ENCODE measurements at places on chromosomes 1 and 21. TPM values are rescaled to one million over a fixed set of nuclear protein-coding genes. Genes with fewer than 3 reads are reported as not detected.

GRCh38 chr1:198647055-198647454 lies 8.2 kb downstream of the PTPRC start:
- no peak for DNase-seq
- H3K4me1 ChIP-seq, result peaks cover 87% of the 10 kb centered on the region
- no peaks in the 10 kb centered on the region for H3K27me3 ChIP-seq

DNA sequence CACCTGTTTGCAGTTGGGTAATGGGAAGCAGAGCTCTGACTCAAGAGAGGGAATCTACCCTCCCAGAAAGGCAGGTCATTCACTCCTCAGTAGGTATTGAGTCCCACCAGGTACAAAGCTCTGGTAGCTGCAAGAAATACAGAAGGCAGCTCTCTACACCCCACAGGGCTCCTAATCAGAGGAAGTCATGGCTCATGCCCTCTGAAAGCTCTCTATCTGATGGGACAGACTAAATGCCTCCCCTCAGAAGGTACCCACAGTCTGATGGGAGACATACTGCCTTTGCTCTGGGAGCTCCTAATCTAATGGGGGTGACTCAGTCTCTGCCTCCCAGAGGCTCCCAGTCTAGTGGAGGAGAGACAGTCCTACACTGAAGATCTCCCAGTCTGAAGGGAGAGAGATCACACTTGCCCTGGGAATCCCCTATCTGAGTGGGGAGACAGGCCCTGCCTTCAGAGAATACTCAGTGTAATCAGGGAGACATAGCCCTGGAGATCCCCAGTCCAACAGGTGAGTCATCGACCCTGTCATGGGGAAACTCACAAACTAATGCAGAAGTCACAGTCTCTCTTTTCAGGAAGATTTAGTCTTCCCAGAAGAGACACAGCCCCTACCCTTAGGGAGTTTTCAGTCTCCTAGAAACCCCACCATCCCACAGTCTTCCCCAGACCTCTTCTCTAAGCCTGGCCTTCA lies 23.7 kb downstream of the CAMK1G start:
- no peak overlapping the region for H3K27ac ChIP-seq
- no peak overlapping the region for H3K4me3 ChIP-seq
- no peak for DNase-seq
- H3K27me3 ChIP-seq, result no peaks in the 10 kb centered on the region

- no peaks in the 10 kb centered on the region for H3K36me3 ChIP-seq
- no peak overlapping the region for H3K27ac ChIP-seq
- no peak for DNase-seq
- H3K27me3 ChIP-seq, result no peaks in the 10 kb centered on the region
- H3K4me3 ChIP-seq, result no peak overlapping the region
- H3K4me1 ChIP-seq, result peaks cover 10% of the 10 kb centered on the region
Observed at GRCh38 chr1:31396633-31397351, 16.2 kb upstream of the SERINC2 start.

DNA sequence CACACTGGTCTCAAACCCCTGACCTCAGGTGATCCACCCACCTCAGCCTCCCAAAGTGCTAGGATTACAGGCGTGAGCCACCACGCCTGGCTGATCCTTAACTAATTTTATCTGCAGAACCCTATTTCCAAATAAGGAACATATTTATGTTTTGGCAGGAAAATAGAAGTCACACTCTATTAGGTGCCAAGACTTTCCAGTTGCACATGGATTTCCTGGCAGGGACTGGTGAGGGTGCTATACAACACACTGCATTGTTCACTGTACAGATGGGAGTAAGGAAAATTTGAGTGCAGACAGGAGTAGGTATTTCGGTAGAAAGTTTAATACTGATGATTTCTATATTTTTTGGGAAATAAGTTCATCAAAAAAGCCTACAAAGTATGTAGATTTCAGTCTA lies 605.3 kb upstream of the B3GALT2 start:
- no peaks in the 10 kb centered on the region for H3K4me1 ChIP-seq
- H3K27me3 ChIP-seq, result no peaks in the 10 kb centered on the region
- DNase-seq, result no peak
- no peak overlapping the region for H3K27ac ChIP-seq
- no peaks in the 10 kb centered on the region for H3K36me3 ChIP-seq

AVPR1B gene
- total RNA-seq, result not detected

- H3K4me3 ChIP-seq, result peak overlapping the region; percentile 63
- H3K27me3 ChIP-seq, result no peaks in the 10 kb centered on the region
- H3K27ac ChIP-seq, result peak overlapping the region; percentile 84
- DNase-seq, result peak; percentile 50
Observed at GRCh38 chr1:28370239-28371009, 884 bp downstream of the PHACTR4 start.

DNA sequence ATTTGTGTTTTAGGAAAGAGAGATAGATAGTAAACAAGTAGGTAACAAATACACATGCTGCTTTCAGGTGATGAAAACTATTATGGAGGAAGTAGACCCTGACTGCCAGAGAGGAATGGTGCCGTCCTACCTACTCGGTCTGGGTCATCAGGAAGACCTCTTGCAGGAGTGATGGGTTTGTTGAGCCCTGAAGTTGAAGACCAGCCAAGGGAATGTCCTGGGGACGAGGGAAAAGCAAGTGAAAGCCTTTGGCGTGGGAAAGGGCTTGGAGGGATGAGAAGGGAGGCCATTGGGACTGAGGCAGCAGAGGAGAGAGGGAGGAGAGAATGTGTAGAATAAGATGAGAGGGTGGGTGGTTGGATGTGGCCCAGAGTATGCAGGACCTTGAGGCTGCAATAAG lies 379.5 kb upstream of the USP24 start:
- H3K27me3 ChIP-seq, result no peaks in the 10 kb centered on the region
- H3K4me3 ChIP-seq, result no peak overlapping the region
- H3K4me1 ChIP-seq, result no peaks in the 10 kb centered on the region

CYP4B1 gene
- total RNA-seq, result not detected

GRCh38 chr1:167905182-167905581 lies 8.8 kb downstream of the ADCY10 start:
- no peaks in the 10 kb centered on the region for H3K27me3 ChIP-seq
- no peak for DNase-seq
- no peaks in the 10 kb centered on the region for H3K36me3 ChIP-seq
- no peaks in the 10 kb centered on the region for H3K4me1 ChIP-seq

DNA sequence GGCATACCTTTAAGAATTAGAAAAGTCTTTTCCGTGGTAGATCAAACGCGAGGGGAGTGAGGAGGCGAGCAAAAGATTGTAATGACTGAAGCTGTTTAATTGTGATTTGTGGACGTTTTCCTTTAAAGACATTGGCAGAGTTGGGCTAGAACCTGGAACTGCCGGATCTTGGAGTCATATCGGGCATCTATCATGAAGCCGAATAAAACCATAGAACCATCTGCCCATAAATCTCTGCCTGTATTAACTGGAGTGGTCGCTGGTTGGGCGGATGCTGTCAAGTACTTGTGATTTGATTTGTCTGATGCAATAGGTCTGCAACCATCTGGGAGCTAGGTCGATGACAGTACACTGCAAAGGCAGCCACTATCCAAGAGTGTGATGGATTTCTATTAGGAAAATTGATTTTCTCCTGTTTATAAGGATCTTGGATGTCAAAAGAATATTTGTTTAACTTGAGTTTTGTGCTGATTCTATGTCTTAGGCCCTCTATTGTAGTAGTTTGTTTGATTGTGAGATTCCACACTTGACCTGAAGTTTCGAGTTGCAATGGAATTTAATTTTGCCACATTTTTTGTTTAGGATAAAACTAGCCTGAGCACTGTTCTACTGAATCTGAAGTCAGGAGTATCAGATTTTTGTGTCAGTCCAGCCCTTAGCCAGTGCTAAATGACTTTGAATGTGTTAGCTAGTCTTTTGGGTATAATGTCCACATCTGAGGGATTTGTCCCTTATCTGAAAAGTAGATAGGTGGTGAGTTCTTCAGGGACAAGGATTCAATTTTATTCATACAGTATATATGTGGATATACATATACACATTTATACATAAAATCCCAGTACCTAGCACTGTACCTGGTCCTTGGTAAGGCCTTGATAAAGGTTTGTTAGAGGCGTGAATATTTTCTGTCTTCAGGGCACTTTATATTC lies 1.2 kb downstream of the SARS1 start:
- peak overlapping the region; percentile 94 for H3K4me3 ChIP-seq
- no peaks in the 10 kb centered on the region for H3K36me3 ChIP-seq
- no peaks in the 10 kb centered on the region for H3K27me3 ChIP-seq
- peak; percentile 9 for DNase-seq

GRCh38 chr1:186099336-186100104 lies 275.5 kb downstream of the TPR start:
- H3K36me3 ChIP-seq, result no peaks in the 10 kb centered on the region
- no peak overlapping the region for H3K4me3 ChIP-seq
- no peaks in the 10 kb centered on the region for H3K27me3 ChIP-seq
- DNase-seq, result no peak
- H3K27ac ChIP-seq, result no peak overlapping the region

DNA sequence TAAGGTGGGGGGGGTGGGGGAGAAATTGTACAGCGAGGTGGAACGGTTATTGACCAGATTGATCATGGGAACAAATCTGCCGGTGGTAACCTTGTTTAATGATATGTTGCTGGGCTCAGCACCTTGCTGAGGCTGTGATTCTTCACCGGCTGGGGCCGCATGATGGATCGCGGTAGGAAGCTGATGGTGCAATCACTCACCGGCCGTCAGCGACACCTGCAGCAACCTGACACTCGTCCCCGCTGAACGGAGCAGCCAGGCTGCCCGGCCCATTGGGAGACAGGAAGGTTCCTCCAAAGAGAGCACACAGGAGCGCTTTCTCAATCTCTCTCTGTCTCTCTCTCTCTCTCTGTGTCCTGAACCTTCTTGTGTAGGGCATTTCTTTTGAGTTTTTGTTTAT lies 128.5 kb upstream of the RRP15 start:
- H3K27me3 ChIP-seq, result no peaks in the 10 kb centered on the region
- no peaks in the 10 kb centered on the region for H3K36me3 ChIP-seq
- no peak for DNase-seq
- H3K27ac ChIP-seq, result no peak overlapping the region
- H3K4me1 ChIP-seq, result no peaks in the 10 kb centered on the region

GRCh38 chr1:28032281-28032680 lies 56.1 kb downstream of the EYA3 start:
- no peak overlapping the region for H3K27ac ChIP-seq
- no peak overlapping the region for H3K4me3 ChIP-seq
- no peak for DNase-seq
- H3K4me1 ChIP-seq, result no peaks in the 10 kb centered on the region
- H3K27me3 ChIP-seq, result no peaks in the 10 kb centered on the region

GRCh38 chr1:155864393-155864792 lies 5.0 kb downstream of the SYT11 start:
- DNase-seq, result no peak
- no peaks in the 10 kb centered on the region for H3K27me3 ChIP-seq
- no peaks in the 10 kb centered on the region for H3K36me3 ChIP-seq
- peaks cover 17% of the 10 kb centered on the region for H3K4me1 ChIP-seq
- H3K27ac ChIP-seq, result no peak overlapping the region

CELA3A gene
- not detected for total RNA-seq

TINAGL1 gene
- total RNA-seq, result not detected
